ENCODE measurements at places on chromosomes 3 and 15.

- DNase-seq, result no peak
These were observed 399 bp upstream of the SUCLG2 start for GRCh38 chr3:67654844-67655177.

DNA sequence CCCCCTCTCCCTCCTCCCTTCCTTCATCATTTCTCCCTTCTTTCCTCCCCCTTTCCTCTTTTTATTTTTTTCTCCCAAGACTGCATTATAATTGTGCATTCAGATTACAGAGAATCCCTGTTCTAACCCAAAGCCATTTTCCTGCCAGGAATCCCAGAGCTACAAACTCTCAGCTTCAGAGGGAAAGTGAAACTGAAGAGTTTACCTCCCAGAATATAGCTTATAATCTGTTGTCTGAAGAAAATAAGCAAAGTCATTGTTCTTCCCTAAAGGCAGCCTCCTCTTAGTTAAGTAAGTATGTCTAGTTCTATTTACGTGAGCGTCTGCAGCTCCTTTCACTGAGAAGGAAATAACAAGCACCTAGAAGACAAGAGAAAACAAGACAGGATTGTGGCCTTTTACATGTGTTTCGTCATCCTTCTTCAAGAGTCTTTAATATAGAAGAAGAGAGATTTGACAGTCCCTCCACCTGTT is 97.2 kb downstream of the CHST2 start:
- peak; percentile 90 for DNase-seq

GRCh38 chr15:81740416-81740815 is 305.4 kb downstream of the MEX3B start:
- DNase-seq, result no peak

GRCh38 chr3:131067983-131068382 is 41.3 kb downstream of the NEK11 start:
- DNase-seq, result peak; percentile 36

DNA sequence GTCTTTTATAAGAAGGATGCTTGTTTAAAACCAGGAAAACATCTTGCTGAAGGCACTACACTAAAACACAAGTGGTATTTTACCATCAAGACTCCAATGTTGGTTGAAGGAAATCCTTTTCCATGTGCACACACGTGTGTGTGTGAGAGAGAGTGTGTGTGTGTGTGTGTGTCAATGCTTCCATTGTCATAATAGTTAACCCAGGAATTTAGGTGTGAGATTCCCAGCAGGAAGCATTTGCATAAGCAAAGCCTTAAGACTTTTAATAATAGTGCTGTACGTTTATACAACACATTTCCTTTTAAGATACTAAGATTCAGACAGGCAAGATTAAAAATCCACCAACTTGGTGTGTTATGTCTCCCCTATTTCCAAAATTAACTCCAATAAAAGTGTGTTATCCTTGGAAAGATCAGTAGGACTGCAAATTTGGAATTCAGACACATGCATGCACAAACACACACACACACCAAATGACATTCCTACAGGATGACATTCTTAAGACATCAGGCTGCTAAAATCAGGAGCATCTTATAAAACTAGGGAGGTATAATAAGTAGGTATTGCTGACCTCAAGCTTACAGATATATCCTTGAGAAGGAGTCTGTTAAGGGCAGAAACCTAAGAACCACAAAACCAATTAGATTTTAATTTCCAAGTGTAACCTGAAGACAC is 18.3 kb downstream of the LMCD1 start:
- no peak for DNase-seq

DNA sequence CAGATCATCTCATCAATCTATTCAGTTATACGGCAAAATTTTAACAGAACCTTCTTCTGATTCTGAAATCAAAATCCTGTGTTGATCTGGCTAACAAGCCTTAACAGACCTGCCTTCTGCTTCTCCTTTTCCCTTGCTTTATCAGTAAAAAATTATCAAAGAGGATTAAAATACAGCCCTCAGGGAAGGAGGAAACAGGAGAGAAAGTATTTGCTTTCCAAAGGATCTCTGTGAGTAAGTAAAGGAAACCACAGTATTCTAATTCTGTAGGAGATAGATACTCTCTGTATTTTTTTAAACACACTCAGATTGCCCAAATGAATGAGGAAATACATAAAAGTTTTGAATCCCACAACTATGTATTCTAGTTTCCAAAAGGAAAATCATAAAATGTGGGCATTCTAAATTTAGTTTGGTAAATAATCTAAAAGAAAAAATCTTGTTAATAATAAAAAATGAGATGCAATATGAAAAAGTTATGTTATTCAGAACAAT is 221.8 kb downstream of the ZIC1 start:
- DNase-seq, result no peak

DNA sequence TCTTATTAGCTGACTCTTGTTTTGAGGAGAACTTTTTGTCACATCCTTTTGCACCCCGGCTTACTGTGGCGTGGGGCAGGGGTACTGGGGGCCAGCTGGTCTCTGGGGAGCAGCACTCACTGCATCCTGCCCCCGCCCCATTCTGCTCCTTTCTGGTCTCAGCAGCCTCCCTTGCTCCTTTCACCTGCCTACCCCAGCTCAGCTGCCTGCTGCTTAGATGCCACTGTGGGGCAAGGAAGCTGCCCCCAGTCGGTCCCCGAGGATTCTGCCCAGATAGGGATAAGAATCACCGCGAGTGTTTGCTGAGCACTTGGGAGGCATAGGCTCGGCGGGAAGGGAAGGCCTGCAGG is 32.0 kb downstream of the APBA2 start:
- DNase-seq, result no peak

- DNase-seq, result peak; percentile 100
These were observed 43.8 kb downstream of the SPSB4 start for GRCh38 chr3:141094790-141095545.

GRCh38 chr3:53996141-53996874 is 104.6 kb upstream of the SELENOK start:
- DNase-seq, result no peak

GRCh38 chr3:72702390-72702789 is 145.9 kb downstream of the SHQ1 start:
- DNase-seq, result no peak

DNA sequence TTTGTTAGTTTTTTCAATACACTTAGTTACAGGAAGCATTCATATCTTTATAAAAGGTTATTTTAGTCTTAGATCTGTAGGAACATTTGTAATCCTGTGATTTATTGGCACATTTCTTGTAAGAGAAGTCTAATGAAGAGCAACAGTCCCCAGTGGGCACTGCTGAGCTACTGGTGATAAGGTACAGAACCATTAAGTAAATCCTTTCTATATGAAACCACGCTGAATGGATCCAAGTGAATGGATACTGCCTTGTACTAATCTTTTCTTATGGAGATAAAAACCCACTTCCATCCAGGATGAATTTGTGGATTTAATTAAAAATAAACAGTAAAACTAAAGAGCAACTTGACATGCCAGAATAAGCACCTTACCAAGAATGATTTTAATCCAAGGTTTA is 64.0 kb downstream of the SHQ1 start:
- DNase-seq, result no peak

DNA sequence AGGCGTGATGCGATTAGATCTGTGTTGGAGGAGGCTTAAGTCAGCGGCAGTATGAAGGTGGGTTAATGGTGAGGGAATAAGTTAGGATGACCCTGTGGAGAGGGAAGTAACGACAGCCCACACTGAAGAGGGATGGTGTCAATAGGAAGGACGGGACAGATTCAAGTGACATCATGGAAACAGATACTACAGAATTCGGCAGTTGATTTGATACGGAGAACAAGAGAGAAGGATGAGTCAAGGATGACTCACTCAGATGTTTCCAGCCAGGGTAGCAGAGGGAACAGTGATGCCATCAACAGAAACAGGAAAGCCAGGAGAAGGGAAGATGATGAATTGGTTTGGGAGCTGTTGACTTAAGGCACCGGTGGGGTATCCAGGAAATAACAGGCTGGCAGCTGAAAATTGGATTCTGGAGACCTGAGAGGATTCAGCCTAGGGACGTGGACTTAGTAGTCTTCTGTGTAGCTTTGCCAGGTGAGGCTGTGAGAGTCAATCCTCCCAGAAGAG is 38.0 kb downstream of the SHC4 start:
- peak; percentile 11 for DNase-seq

GRCh38 chr15:85414495-85414894 is 34.1 kb downstream of the AKAP13 start:
- no peak for DNase-seq

- peak; percentile 91 for DNase-seq
These were observed 2.7 kb downstream of the TYRO3 start for GRCh38 chr15:41561777-41562145.

- peak; percentile 51 for DNase-seq
These were observed 17.4 kb downstream of the THBS1 start for GRCh38 chr15:39598186-39598850.

DNA sequence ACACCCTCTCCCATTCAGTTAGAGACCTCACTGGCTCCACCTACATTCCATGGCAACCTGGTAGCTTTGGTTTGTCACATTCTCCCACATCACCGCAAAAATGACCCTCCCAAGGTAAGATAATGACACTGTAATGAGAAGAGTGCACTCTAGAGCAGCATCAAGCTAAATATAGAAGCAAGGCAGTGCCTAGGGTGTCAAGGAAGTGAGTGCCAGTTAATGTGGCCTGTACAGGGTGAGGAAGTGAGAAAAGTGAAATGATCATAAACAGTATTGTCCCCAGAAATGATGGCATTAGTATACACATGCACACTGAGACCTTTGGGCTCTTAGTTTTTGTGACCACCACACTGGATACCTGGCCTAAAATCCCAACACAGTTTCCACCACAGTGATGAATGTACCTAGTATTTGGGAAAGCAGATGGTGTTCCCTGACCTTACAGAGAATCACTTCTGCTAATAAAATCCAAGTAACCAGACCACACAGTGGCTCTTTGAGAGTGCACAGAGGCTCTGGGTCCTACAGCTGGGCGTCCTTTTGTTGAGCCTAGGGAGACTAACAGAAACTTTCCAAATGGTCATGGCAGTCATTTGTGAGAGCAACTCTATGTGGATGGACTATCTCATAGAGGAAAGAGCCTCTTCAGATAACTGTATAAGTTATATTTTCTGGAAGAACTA is 106.6 kb downstream of the ARPP21 start:
- no peak for DNase-seq

DNA sequence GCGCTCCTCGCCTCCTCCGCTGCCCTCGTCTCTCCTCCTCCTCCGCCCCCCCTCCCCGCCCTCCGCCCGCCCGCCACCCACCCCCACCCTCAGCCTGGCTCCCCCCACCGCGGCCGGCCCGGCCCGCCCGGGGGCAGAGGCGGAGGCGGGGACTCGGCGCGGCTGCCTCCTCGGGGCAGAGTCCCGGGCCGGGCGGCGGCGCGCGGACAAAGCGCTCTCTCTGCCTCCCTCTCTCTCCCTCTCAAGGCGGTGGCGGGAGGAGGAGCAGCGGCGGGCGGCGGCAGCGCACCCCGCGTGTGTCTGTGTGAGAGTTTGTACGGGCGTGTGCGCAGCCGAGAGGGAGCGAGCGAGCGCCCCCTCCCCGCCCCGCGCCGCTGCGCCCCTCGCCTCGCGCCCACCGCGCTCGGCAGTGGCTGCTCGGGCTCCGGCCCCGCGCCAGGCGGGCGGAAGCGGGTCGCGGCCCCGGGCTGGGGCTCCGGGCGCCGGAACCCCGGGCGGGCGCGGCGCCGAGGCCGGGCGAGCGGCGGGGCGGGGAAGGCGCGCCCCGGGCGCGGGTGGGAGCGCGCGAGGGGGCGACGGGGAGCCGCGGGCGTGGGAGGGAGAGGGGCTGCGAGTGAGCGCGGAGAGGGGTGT is at the start of gene IGF2BP2:
Gene IGF2BP2, minus strand, starts transcription at position 37 of the 633 bp plus-strand sequence. CDS start 82 bp downstream, outside the sequence.
- DNase-seq, result peak; percentile 95

DNA sequence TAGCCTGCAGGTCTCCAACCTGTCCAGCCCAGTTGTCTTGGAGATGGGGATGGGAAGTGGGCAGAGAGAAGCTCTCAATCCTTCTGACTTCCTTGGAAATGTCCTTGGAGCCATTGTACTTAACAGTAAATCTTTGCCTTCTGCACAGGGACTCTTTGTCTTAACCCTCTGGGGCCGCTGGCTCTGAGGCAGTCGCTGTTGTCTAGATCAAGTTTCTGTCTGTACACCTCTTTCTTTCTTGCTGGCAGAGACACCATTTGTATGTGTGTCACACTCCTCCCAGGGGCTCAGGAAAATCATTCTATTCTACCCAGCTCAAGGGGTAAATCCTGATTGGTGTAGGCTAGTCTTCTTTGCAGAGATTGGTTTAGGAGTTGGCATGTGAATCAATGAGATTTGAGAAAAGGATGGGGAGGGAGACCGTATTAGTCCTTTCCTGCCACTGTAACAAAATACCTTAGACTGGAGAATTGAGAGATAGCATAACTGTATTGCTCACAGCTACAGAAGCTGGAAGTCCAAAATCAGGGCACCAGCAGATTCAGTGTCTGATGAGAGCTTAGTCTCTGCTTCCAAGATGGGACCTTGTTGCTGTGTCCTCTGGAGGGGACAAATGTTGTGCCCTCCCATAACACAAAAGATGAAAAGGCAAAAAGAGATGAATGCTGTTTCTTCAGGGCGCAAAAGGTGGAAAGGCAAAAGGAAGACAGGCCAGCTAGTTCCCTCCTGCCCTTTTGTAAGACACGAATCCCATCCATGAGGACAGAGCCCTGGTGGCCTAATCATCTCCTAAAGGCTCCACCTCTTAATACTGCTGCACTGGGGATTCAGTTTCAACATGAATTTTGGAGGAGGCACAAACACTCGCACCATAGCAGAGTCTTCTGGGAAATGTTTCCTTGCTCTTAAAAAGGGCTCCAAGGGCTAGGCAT is 66.3 kb downstream of the PPCDC start:
- DNase-seq, result no peak

DNA sequence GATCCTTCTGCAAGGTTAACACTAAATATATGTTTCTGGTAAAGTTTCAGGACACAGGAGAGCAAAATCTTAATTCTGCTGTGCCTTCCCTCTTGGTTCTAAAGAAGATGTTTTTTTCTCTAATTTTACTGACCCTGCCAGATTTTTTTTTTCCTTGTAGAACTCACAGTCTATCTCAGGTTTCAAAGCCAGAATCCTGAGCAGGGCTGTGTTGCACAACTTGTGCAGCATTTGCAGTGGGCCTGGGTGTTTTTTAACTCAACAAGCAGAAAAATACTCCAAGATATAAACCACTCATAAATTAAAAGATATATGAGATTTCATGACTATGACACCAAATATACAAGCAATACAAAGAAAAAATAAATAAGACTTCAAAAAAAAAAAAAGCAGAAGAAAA is 40.2 kb upstream of the ARF4 start:
- DNase-seq, result no peak

DNA sequence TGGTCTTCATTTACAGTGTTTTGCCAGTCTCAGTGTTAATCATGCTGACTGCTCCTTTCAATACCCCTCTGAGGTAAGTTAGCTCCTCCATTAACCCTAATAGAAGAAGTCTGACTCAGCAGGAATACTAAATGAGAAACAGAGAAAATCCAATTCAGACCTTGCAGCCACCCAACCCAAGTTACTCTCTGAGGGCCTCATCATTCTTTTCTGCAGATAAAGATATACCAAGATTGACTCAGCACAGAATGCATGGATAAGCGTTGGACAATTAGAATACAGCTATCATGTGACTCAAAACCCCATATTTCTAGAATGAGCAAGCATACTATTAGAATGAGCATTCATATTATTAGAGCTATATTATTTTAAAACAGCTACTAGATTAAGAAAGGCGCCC is 389.1 kb upstream of the SGO1 start:
- DNase-seq, result no peak

GRCh38 chr15:62913246-62913645 is 129.3 kb upstream of the TPM1 start:
- DNase-seq, result peak; percentile 53

Data from muscle of leg (tissue), 16 donors.